GM23248 (cell line): ENCODE measurements at places on chromosomes 16 and 17.
A peak's percentile ranks its signal among the peaks of the same experiment; 100 is the strongest.

GRCh38 chr16:68402748-68403040 lies 45.6 kb downstream of the SMPD3 start:
- no peak for DNase-seq

GRCh38 chr17:59812139-59812538 lies 80.6 kb downstream of the TUBD1 start:
- no peak for DNase-seq

- DNase-seq: peak; percentile 60
Measured at GRCh38 chr17:78993241-78993956, 13.7 kb upstream of the LGALS3BP start.

DNA sequence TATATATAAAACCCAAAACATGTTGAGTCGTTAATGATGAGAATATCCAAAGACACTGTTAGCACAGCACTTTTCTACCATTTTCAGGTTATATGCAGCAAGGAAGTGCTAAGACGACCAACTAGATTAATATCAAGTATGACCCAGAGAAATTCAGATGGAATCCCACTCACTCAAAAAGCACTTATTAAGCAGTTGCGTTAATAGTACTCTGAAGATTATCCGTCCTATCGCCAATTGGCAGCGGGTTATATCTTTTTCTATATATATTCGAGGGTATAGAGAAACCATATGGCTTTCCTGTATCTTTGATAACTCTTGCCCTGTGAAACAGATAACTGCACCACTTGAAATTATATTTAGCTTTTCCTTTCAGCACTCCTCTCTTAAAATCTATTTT lies 1.1 kb downstream of the CRLF3 start:
- no peak for DNase-seq

GRCh38 chr16:4152267-4152666 lies 36.0 kb upstream of the ADCY9 start:
- no peak for DNase-seq

GRCh38 chr16:22614271-22614947 lies 103.7 kb downstream of the NPIPB5 start:
- DNase-seq: no peak

- no peak for DNase-seq
Measured at GRCh38 chr16:8581831-8582580, 8.3 kb downstream of the TMEM114 start.

GRCh38 chr17:61404663-61404912 lies 4.9 kb downstream of the TBX2 start:
- no peak for DNase-seq

GRCh38 chr16:73714976-73715375 lies 581.6 kb upstream of the PSMD7 start:
- no peak for DNase-seq

- peak; percentile 88 for DNase-seq
Measured at GRCh38 chr17:7329997-7330637, 982 bp upstream of the NEURL4 start.

GRCh38 chr17:48671697-48672171 lies 45.6 kb upstream of the HOXB9 start:
- DNase-seq: peak; percentile 87

DNA sequence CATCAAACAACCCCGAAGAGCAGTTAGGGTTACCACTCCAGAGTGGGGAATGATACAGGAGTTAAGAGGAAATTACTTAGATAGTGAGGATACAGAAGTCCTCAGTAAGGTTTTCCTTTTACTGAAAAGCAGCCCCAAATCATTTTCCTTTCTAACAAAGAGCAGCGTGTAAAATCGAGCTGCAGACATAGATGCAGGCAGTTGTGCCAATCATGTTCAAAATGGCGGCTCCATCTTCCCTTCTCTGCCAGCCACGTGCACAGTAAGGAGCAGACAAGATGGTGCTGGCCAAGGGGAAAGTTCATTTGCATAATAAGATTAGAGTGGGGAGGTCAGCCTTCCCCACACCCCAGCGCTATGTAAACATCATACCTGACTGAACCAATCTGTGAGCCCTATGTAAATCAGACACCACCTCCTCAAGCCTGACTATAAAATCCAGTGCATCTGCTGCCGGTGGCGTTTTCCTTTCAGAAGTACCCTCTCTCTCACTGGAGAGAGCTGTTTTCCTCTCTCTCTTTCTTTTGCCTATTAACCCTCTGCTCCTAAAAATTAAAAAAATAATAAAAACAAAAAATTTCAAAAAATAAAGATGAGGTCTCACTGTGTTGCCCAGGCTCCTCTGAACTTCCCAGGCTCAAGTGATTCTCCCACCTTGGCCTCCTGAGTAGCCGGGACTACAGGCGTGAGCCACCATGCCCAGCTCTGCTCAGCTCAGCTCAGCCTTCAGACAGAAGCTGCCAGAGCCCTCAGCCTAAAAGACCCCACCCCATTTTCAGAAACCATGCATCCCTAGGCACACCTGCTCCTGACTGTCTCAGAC lies 2.6 kb upstream of the SRL start:
- no peak for DNase-seq

DNA sequence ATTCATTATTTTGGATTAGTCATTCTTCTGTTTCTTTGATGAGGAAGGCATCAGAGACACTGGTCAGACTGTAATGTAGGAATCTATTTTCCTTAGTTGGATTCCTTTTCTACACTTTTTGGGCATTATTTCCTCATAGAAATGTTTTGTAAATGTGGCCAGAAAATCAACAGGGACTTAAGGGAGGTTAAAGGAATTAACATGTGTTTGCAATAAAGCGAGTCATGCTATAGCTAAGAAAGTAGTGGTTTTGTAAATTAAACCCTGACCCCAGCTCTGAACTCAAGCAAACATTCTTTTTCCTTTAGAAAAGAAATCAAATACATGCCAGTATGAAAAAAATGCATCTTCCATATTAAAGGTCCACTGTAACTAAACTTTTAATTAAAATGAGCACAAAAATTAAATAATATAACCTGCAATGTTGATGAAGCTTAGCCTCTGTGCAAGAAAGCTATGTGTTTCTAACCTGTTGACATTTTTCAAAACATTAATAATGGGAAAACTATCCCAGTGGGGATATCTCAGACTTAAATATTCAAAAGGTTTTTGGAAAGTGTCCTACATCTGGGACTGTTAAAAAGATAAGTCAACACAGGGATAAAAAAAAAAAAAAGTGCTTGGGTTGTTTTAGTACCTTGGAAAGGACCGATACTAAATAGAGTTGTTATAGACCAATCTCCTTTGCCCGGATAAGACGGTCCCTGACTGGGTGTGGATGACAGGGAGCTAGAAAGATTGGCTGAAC lies 428.0 kb downstream of the CA10 start:
- DNase-seq: no peak

- peak; percentile 12 for DNase-seq
Measured at GRCh38 chr17:35052780-35053179, 10.7 kb downstream of the RFFL start.

DNA sequence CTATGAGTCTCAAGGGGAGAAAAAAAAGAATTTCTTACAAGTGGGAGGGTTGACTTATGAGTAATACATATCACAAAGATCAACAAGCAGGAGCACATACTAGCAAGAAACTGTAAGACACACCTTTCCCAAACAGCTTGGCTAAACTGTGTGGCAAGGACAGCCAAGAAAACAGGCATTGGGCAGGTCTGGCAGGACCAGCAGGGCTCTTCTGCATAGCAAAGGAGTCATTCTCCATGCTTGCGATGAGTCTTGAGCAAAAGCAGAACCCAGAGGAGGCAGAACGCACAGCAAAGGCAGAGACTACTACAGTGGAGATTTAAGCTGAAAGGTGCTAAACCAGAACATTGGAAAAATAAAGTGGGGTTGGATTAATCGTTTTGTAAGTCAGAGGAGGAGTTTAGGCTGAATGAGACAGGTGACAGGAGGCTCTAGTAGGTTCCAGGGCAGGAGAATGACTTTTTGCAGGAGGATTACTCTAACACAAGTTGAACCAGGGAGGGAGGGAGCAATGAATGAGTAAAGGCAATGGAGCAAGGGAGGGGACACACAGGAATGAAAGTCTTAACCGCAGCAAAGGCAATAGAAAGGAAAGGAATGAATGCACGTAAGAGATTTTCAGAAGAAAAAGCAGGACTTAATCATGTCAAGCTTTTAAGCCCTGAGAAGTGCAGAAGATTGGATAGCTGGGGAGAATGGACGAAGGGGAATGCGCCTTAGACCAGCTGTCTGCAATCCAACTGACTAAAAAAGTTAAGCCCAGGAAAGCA lies 2.7 kb downstream of the N4BP1 start:
- DNase-seq: peak; percentile 69

GRCh38 chr17:39738568-39738901 lies 797 bp downstream of the GRB7 start:
- no peak for DNase-seq

GRCh38 chr17:39246274-39246673 lies 20.5 kb upstream of the STAC2 start:
- DNase-seq: no peak

DNA sequence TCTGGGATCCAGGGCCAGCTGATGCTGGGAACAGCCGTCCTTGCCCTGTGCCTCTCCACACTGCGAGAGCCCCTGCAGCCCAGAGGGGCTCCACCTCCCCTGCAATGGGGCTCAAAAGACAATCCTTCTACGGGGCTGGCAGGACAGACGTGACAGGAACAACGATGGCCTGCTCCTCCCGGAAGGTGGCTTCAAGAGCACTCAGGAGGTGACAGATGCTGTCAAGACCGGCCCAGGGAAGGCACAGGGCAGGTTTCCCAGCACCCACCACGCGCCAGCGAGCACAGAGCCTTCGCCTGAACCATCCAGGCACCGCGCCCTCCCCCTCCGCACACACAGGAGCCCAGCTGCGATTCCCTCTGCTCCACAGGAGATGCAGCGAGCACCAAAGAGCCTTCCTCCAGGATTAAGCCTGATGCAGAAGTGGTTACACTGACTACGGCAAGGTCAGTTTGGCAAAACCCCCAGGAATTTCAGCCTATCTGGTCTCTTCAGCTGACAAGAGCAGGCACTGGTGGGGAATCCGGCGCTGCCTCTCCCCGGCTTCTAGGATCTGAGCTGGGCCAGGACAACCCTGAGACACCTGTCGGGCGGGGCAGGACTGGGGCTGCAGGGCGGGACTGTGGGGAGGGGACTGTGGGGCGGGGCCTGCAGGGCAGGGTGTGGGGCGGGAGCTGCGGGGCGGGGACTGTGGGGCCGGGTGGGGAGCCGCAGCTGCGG lies 103.4 kb downstream of the ZNF778 start:
- DNase-seq: peak; percentile 32

DNA sequence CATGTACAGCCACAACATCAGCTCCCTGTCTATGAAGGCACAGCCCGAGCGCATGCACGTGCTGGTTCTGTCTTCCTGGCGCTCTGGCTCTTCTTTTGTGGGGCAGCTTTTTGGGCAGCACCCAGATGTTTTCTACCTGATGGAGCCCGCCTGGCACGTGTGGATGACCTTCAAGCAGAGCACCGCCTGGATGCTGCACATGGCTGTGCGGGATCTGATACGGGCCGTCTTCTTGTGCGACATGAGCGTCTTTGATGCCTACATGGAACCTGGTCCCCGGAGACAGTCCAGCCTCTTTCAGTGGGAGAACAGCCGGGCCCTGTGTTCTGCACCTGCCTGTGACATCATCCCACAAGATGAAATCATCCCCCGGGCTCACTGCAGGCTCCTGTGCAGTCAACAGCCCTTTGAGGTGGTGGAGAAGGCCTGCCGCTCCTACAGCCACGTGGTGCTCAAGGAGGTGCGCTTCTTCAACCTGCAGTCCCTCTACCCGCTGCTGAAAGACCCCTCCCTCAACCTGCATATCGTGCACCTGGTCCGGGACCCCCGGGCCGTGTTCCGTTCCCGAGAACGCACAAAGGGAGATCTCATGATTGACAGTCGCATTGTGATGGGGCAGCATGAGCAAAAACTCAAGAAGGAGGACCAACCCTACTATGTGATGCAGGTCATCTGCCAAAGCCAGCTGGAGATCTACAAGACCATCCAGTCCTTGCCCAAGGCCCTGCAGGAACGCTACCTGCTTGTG lies 10.7 kb downstream of the CHST4 start:
- no peak for DNase-seq

DNA sequence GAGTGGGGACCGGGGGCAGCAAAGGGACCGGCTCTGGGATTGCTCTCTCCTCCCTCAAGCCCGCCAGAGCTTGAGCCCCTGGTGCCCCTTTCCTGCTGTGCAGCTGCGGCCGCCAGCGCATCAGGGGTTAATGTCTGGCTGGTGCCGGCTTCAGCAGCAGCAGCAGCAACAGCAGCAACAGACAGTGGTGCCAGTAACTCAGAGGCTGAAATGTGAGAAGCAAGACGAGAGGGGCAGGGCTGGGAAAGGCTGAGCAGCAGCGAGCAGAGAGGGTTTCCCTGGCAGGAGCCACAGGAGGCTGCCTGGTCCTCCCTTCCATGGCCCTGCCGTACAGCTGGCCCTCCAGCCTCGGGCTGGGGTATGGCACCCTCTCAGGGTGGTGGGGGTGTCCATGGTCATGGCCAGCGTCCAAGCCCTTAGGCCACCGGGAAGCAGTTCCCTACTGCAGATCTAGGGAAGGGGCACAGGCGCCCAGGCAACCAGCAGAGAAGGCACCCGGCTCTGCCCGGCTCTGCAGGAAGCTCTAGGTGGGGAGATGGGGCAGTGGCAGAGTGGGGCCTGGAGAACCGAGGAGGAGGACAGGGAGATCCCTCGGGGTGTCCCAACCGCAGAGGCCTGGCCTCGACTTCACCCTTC lies 21.1 kb upstream of the TFAP4 start:
- peak; percentile 90 for DNase-seq

DNA sequence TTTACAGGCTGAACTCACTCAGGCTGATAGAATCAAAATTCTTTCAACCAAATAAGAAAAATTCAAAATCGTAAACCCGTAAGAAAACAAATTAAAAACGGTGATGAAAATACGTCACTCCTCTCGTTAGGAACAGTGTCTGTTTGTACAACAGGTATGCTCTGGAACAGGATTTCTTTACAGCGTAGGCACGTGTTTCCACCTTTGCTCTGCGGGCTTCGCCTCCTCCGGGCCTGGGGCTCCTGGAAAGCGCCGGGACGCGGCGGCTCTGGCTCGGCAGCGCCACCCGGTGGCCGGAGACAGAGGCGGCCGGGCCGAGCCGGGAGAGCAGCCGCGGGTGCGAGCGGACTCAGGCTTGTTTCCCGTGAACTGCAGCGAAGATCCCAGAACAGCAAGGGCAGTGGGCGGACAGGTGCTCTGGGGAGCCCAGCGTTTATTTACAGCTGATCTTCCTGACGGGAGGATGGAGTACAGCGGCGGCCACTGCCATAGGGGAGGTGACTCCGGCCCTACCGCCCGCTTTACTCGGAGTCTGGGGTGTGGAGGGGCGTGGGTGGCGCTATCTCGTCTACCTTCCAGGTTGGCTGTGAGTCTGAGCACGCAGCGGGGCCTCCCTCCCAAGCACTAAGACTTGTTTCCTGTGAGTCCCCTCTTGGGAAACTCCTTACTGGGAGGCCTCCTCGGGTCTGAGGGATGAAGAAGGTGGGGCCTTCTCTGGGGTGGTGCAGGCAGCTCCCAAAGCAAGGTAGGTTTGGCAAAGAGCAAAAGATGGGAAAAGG lies 40.5 kb upstream of the ATP2A3 start:
- DNase-seq: peak; percentile 70

GRCh38 chr17:9780552-9780951 lies 10.8 kb downstream of the DHRS7C start:
- no peak for DNase-seq
